NCI-H1436 (cell line): ENCODE measurements at places on chromosomes 7 and 10.
A peak's percentile ranks its signal among the peaks of the same experiment; 100 is the strongest.

- no peak for DNase-seq
These were observed 18.7 kb downstream of the AMZ1 start for GRCh38 chr7:2706685-2707126.

DNA sequence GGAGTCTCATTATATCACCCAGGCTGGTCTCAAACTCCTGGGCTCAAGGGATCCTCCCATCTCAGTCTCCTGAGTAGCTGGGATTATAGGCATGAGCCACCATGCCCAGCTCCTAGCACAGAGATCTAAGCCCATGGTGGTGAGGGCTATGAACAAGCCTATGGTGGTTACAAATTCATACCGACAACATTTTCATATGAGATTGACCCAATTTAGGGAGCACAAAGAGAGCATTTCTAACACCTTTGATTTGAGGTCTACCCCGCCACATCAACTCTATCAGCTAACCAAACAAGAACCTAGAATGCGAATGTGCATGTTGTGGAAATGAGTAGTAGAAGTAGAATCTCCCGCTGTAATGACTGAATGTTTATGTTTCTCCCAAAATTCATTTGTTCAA, 14.2 kb upstream of the PRF1 start:
- DNase-seq = no peak

GRCh38 chr10:18140149-18140956, at the start of gene CACNB2:
Gene CACNB2 (plus strand): TSS chr10:18140424.
- no peak for DNase-seq

GRCh38 chr7:69790977-69791724, 192.9 kb downstream of the AUTS2 start:
- peak; percentile 76 for DNase-seq

DNA sequence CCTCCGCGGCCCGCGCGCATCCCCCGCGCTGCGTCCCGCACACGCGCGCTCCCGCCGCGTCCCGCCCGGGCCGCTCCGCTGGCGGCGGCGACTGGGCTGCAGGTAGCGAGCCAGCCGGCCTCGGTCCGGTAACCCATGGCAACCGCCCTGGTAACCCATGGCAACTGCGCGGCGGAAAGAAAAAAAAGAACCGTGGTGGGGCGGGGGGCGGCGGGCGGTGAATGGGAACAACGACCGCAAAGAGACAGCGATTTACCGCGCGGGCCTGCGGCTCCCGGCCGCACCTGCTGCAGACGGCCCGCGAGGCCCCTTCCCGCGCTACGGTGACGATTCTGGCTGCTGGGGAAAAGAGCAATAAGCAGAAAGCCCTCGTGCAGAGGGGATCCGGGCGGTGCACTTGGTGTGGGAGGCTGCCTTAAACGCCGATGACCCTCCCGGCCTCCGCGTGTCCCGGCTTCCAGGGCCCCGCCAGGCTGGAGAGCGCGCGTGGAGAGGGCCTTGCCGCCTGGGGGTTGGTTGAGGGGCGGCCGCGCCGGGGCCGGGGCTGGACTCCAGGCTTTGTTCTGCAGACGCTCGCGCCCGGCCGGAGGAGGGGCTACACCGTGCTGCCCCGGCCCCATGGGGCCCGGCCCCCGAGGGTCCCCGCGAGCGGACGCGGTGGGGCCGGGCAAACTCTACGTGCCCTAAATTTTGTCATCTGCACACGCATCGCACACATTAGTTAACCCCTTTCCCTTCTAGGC, 84.7 kb downstream of the SNX10 start:
- peak; percentile 82 for DNase-seq

GRCh38 chr10:3085785-3086567, 18.6 kb downstream of the PFKP start:
- no peak for DNase-seq

- DNase-seq = no peak
These were observed 94.1 kb upstream of the ZNF800 start for GRCh38 chr7:127486654-127487053.

- no peak for DNase-seq
These were observed 40.6 kb downstream of the OSBPL3 start for GRCh38 chr7:24939416-24939815.

- no peak for DNase-seq
These were observed 11.6 kb downstream of the OGDH start for GRCh38 chr7:44618045-44618444.
